ENCODE measurements at places on chromosomes 3 and 15. TPM values are rescaled to one million over a fixed set of nuclear protein-coding genes. Genes with fewer than 3 reads are reported as not detected.

GRCh38 chr3:23435318-23435717 lies 232.2 kb downstream of the UBE2E2 start:
- no peak overlapping the region for H3K27ac ChIP-seq
- no peak for DNase-seq
- H3K4me3 ChIP-seq, result no peak overlapping the region
- H3K4me1 ChIP-seq, result no peaks in the 10 kb centered on the region

The INKA1 gene
- 0.68 TPM for total RNA-seq

The GP9 gene
- total RNA-seq, result not detected

DNA sequence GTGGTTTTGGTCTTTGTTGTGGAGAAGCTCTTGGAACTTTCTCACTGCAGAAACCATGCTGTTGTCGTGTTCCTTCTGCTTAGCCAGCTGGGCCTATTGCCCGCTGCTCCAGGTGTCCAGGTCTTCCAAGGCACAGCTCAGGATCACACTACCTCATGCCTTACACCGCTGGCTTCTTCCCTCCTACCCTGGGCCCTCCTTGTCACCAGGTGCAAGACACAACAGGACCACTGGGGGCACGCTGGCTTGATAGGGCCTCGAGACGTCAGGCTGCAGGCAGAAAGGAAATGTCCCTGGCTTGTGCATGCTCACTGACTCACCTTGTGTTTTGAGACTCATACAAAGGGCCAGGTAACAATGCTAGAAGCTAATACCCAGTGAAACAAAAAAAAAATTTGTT lies 32.3 kb downstream of the PAQR9 start:
- no peak overlapping the region for H3K27ac ChIP-seq
- DNase-seq, result no peak
- no peaks in the 10 kb centered on the region for H3K27me3 ChIP-seq
- no peak overlapping the region for H3K4me3 ChIP-seq
- H3K36me3 ChIP-seq, result no peaks in the 10 kb centered on the region

DNA sequence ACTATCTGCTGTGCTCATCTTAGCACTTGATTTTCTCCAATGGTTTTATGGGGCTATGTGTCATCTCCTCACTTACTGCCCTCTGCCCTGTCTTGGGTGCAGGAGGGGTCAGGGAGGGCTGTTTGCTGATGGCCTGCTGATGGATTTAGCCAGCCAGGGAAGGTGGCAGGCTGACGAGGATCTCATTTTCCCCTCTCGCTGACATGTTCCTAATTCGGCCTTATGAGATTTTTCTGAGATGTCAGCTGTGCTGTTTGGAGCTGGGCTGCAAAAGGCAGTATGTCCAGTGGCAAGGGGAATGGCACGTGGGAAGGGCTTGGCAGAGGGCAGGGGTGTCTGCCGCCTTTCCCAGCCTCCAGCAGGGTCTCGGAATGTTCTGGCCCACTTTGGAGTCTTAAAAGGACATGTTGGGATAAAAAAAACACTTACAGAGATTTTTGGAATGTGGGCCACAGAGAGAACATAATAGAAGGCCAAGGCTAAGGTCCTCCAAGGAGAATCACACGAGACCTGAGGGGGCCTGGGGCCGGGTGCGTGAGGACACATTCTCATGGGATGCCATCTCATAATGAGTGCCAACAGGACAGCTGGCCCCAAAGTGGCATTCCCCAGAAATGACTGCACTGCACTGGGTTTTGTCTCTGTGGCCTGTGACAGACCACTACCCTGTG lies 303.8 kb downstream of the TLE3 start:
- no peak for DNase-seq
- H3K36me3 ChIP-seq, result no peaks in the 10 kb centered on the region
- no peaks in the 10 kb centered on the region for H3K4me1 ChIP-seq
- H3K4me3 ChIP-seq, result no peak overlapping the region
- H3K27ac ChIP-seq, result no peak overlapping the region
- H3K27me3 ChIP-seq, result no peaks in the 10 kb centered on the region

DNA sequence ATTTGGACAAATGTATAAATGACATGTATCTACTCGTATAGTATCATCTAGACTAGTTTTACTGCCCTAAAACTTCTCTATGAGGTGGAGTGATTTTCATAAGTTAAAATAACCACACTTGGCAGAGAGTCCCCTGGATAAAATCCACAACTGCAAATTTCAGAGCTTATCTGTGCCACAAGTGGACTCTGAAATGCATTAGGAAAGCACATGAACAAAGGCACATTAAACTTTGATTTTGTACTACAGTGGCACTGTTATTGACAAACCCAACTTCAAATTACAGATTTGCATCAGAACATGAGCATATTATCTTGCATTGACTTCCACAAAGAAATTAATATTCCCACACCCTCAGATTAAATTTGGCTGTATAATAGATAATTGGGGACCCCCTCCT lies 58.1 kb upstream of the EIF5A2 start:
- peak overlapping the region; percentile 22 for H3K27ac ChIP-seq
- peak overlapping the region; percentile 9 for H3K4me3 ChIP-seq
- peaks cover 38% of the 10 kb centered on the region for H3K4me1 ChIP-seq
- no peaks in the 10 kb centered on the region for H3K36me3 ChIP-seq
- H3K27me3 ChIP-seq, result no peaks in the 10 kb centered on the region
